ENCODE measurements at places on chromosomes 12 and 14.

DNA sequence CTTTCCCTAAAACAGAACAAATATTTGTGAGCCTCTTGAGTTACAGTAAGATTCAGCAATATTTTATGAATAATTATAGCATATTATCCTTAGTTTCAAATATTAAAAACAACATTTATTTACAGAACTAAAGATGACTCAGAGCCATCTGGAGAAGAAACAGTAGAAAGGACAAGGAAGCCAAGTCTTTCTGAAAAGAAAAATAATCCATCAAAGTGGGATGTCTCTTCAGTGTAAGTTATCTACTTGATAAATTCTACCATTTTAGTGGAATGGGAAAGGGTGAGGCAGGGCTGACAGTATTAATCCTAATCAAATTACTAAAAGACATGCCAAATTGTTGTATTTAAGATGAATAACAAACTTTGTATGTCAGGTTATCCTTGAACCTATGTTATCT lies 88.1 kb downstream of the DNAI7 start:
- no peak for DNase-seq

GRCh38 chr14:67987606-67988005 lies 168.0 kb downstream of the RAD51B start:
- DNase-seq: no peak

DNA sequence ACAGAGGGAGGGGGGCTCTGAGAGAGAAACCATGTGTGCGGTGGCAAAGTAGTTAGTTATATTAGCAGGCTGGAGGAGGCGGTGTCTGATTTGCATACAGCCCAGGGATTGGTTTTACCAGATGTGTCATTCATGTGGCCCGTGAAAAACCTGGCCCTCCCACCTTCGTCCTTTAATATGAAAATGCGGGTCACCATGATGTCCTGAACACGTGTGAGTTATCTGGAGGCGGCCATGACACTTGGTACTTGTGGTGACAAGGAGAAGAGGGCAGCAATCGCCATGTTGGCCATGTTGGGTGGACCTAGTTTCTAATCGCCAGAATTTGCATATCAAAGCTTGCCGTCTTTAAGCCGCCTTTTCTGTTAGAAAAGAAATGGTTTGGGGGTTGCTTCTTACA lies 108.8 kb downstream of the RAD51B start:
- no peak for DNase-seq

- no peak for DNase-seq
Measured at GRCh38 chr12:89325495-89325894, 26.8 kb downstream of the DUSP6 start.

DNA sequence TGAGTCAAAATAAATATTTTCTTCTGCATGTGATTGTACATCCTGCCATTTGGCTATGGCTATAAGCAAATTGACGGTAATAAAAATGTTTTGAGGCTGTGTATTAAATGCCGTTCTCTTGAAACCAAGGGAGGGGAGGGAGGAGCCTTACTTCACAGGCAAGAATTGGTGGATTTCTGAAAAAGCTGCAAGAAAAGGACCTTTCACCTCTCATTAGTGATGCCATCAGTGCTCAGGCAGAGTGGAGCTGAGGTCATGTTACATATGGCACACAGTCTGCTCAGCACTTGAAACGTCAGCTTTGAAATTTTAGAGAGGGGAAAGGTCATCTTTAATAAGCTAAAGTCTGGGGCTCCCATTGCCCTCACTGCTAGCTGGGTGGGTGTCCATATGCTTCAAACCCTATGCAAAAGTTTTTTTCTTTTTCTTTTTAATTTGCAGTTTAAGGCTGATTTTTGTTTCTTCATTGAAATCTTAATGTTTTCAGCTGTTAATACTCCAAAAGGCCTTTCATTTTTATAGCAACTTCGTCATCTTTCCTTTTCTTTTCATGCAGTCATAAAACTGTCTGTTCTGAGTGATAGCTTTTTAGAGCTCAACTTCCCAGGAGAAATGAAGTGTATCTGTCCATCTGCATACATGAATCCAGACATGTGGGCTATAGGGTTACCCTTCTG lies 9.8 kb upstream of the SIX1 start:
- no peak for DNase-seq
